ENCODE measurements at places on chromosomes 7 and 10.

GRCh38 chr10:33695536-33695935 is 361.1 kb upstream of the NRP1 start:
- DNase-seq, result no peak

DNA sequence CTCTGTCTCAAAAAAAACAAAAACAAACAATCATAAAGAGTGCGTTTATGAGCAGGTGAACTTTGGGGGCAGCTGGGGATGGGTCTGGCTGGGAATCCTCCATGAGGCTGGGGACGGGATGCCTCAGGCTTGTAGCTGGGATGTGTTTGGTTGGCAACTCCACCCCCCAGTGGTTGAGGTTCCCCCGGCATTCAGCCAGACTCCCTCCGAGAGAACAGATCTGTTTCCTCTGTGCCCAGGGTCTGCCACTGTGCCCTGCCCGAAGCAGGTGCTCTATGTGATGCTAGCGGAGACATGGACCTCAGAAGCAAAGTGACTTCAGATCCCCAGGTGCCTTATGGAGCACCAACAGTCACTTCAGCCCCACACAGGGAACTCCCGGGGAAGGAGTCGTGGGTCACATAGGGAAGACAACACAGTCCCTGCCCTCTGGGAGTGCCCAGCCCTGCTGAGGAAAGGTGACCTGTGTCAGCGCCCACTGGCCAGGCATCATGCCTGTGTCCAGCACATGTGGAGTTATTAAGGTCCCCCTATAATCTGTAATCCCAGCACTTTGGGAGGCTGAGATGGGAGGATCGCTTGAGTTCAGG is 29.3 kb upstream of the GTF2IRD1 start:
- no peak for DNase-seq

DNA sequence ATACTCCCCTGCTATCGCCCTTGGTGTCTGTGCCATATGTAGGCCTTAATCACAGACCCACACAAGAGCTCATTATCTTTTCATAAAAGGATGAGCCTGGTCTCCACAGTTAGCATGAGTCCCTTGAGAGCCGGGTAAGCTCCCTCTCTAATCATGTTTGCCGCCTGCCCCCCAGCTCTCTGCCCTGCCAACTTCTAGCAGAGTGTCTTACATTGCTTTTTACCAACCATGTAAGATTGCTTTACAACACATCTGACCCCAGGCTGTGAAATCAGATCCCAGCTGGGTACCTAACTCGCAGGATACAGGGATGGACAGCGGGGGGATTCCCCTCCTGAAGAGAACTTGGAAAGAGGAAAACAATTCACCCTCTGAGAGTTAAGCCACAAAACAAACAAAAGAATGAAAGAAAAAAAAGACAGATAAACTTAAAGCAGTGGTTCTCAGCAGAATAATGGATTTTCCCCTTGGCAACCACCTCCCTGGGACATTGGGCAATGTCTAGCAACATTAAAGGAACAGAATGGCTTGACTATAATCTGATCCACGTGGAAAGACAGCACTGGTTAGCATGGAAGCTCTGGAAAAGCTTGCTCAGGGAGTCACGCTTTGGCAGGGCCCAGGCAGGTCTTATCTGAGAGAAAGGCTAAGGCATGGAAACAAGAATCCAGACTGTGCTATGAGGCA is 39.4 kb upstream of the ATOH7 start:
- DNase-seq, result peak; percentile 75

DNA sequence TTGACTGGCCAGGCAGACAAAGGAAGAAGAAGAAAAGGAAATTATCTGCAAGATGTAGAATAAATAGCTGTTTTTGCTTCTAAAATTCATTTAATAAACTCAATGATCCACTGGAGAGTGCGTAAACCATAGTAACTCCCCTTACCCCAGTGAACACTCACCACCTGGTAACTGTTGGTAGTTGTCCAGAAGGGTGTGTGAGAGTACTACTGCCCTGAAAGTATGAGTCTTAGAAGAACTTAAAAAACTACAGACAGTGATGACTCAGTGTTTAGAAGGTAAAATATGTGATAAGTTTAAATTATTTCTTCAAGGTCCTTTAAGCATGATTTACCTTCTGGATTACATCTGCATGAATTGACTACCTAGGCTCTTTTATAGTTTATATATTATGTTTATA is 53.0 kb upstream of the SEMA3A start:
- no peak for DNase-seq

DNA sequence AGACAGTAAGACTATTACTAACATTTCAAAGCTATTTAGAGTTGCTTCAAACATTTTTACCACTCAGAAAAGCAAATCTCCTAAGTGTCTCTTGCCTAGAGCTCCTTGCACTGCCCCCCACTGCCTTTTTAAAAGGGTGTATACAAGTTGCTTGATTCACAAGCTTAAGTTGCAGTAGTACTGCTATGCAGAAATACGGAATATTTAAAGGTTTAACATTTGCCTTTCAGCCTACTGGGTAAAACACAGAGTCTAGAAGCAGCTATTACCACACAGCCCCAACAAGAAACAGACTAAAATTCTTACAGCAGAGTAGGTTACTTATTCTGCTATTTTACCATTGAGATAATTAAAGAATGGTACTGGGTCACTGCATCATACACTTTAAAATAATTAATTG is 128.5 kb downstream of the CNOT4 start:
- no peak for DNase-seq

DNA sequence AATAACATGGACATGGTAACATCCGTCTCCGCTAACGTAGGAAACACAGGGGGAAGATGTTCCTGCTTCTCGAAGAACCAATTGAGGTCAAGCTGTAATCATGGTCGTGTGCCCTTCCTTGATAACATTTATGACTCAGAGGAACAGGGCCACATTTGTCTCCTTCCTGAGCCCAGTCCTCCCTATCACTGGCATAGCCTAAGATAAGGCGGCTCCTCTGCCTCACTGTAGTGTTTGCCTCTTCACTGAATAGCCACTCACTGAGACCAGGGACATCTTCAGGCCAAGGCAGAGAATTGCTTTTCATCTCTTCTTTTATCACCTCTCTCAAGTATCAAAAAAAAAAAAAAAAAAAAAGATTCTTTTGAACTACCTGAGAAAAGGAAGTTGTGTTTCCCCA is 5.4 kb upstream of the GRM8 start:
- DNase-seq, result no peak

GRCh38 chr7:127819975-127820731 is 168.2 kb downstream of the SND1 start:
- DNase-seq, result no peak

DNA sequence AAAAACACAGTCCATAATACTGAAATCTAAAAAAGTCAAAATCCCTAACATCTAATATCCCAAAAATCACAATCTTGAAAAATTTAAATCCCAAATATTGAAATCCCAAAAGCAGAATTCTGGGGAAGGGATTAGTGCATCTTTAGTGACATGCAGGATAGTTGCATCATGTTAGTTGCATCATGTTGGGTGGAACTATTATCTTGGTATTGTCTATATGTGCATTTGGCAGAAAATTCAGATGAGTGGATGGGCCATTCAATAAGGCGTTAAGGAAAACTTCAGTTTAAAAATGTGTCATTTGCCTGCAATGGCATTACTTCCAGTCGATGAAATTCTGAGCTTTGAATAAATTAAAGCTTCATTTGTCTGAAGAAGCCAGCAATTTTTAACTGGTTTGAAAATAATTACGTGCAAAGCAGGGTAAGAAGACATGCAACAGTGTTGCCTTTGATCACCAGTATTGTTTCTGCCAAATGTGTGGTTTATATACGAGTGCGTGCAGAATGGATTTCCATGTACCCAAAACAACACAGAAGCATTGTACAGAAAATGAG is 221.4 kb upstream of the NFE2L3 start:
- no peak for DNase-seq

DNA sequence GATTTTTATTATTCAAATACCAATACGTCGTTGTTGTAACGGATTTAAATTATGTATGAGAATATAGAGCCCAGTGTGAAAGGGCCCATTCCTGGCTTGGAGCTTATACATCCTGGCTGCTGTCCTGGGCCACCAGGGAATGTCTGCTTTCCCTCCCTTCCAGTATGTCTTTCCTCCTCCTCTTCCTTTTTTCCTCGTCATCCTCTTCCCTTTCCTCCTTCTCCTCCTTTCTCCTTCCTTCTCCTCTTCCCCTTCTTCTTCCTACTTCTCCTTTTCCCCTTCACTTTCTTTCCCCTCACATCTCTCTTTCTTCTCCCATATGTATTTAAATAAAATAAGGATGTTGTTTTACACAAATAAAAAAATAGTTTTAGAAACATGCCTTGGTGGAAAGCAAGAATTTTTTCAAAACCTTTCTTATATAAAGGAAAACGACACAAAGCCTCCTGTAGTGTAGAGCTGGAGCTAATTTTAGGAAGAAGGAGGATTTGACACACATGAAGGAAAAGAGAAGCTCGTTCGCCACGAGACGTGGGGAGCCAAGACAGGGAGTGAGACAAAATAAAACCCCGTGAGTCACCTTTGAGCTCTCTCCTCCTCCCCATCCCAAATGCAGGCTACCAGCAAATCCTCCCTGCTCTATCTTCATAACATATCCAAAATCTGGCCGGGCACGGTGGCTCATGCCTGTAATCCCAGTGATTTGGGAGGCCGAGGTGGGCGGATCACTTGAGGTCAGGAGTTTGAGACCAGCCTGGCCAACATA is 301.1 kb upstream of the LYZL1 start:
- DNase-seq, result no peak

DNA sequence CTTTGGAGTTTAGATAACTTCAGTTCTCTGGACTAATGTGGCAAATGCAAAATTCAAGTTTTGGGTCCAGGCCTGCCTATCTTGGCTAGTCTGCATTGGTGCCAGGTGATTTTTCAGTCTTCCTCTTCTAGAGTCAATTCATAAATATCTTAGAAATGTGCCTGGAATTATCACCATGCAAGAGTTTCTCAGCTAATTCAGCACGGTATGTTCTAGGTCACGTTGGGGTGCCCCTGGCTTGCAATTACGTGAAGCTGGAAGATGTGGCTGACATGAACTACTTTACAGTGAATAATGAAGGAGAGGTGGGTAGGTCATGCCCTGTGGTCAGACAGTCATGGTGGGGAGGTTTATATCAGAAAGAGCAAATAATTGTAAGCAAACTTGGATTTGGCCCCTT is 25.0 kb downstream of the ZDHHC6 start:
- DNase-seq, result no peak

GRCh38 chr7:129969881-129970446 is 17.2 kb upstream of the UBE2H start:
- DNase-seq, result no peak

DNA sequence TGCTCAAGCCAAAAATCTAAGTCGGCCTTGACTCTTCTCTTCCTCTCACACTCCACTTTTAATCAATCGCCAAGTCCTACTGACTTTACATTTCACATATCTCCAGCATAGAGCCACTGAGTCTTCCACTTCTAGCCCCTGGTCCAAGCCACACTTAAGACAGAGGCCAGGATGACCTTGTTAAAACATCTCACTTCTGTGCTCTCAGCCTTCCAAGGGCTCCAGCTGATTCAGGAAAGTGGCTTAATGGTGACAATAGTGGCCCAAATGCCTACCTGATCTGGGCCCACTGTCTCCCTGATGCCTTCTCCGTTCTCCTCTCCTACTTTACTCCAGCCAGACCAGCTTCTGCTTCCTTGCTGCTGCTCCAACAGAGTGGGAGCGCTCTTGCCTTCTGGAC is 4.4 kb downstream of the TBATA start:
- no peak for DNase-seq

DNA sequence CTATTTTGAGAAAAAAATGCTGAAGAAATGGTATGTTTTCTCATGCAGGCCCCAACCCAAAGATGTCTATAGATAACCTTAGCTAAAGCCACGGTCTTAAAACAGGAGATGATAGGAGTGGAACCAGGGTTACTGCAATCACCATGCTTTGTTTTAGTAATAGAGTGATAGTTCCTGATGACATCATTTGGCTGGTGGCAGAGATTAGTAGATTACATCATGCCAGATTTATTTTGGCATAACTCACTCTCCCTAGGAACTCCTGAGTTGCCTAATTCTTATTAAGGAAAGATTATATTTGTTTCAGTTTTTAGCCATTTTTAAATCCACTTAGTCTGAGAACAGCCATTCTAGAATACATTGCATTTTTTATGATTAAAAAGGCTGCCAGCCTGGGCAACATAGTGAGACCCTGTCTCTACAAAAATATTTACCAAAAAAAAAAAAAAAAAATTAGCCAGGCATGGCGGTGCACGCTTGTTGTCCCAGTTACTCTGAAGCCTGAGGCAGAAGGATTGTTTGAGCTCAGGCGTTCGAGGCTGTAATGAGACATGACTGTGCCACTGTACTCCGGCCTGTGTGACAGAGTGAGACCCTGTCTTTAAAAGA is 17.8 kb downstream of the ENO4 start:
- DNase-seq, result no peak

DNA sequence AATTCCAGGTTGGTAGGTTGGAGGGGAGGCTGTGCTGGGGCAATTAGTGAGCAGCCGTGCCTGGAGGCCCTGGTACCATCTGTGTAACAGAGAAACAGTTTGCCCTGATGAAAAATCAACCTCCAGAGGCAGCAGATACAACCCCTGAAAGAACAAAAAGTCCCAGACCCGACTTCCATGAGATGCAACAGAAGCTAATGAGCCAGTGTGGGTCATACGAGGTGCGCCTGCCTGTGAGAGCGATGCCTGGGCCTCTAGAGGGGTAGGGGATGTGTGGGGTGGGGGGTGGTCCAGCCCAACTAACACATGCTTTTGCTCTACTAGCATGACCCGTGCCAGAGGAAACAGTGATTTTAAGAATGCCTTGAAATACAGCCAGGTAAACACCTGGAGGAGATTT is 39.3 kb downstream of the CELF2 start:
- DNase-seq, result no peak

DNA sequence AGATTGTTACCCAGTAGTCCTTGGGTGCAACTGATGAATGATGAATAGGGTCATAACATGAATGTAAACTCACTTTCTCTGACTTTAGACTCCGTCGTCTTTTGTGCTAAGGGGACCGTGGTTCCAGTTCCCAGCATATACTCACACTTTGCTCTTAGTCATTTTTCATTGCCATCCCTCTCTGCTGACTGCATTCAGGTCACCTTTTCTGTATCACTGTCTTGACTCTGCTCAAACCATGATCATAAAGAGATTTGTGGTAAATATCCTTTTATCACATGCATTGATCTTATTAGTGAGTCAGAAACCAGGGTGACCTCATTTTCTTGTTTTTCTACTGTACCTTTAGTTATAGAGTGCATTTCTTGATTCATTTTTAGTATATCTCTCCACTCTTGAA is 141.1 kb upstream of the AGR3 start:
- DNase-seq, result no peak

- no peak for DNase-seq
Measured at GRCh38 chr7:139629392-139630082, 106.1 kb downstream of the CLEC2L start.

- DNase-seq, result no peak
Measured at GRCh38 chr10:61183967-61184366, 240.0 kb upstream of the RHOBTB1 start.

- no peak for DNase-seq
Measured at GRCh38 chr10:60123668-60124067, 217.3 kb upstream of the CCDC6 start.

GRCh38 chr7:92799446-92800211 is 36.7 kb downstream of the CDK6 start:
- DNase-seq, result no peak

Measured in WERI-Rb-1 (cell line).